ENCODE measurements at places on chromosomes 4 and X.

GRCh38 chr4:69239557-69240168 lies 25.1 kb upstream of the UGT2B11 start:
- H3K27ac ChIP-seq: no peak overlapping the region
- no peaks in the 10 kb centered on the region for H3K36me3 ChIP-seq
- H3K4me1 ChIP-seq: no peaks in the 10 kb centered on the region
- no peak overlapping the region for H3K4me3 ChIP-seq

GRCh38 chrX:133444952-133445831 lies 29.9 kb upstream of the GPC4 start:
- H3K27ac ChIP-seq: no peak overlapping the region
- H3K4me1 ChIP-seq: no peaks in the 10 kb centered on the region
- DNase-seq: peak; percentile 41
- H3K4me3 ChIP-seq: peak overlapping the region; percentile 54
- no peaks in the 10 kb centered on the region for H3K27me3 ChIP-seq
- H3K36me3 ChIP-seq: no peaks in the 10 kb centered on the region

- H3K4me3 ChIP-seq: no peak overlapping the region
- H3K27me3 ChIP-seq: no peaks in the 10 kb centered on the region
- no peak overlapping the region for H3K27ac ChIP-seq
- H3K36me3 ChIP-seq: no peaks in the 10 kb centered on the region
- no peak for DNase-seq
Observed at GRCh38 chrX:136262812-136263315, 11.7 kb upstream of the MAP7D3 start.

DNA sequence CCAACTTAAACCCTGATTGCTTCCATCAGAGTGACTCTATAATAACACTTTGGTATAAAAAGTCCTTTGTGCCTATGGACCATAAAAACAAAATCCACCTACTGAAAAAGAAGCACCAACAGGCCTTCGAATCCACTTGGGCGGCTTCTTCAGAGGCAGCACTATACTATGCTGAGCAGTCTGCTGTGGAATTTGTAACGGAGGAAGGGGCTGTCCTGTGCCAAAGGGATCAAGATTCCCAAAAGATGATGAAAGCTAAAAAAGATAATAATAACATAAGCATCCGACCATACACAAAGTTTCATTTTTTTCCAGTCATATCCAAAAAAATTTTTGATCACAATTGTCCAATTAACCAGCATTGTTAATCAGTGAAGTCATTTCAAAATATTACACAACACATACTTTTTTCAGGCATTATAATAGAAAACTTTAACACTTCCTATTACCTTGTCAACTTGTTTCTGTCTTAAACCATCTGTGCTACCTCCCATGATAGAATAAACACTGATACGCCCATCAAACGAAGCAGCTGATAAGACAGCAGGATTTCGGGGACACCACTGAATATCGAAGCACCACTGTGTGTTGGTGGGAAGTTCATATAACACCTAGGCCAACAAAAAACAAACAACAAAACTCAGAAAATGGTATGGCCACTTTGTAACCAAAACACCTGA lies 24.1 kb downstream of the SEC31A start:
- H3K36me3 ChIP-seq: peaks cover 30% of the 10 kb centered on the region
- no peak overlapping the region for H3K4me3 ChIP-seq
- peaks cover 5% of the 10 kb centered on the region for H3K4me1 ChIP-seq
- peak overlapping the region; percentile 81 for H3K27ac ChIP-seq

- no peak overlapping the region for H3K27ac ChIP-seq
- H3K36me3 ChIP-seq: no peaks in the 10 kb centered on the region
- DNase-seq: no peak
- H3K4me1 ChIP-seq: no peaks in the 10 kb centered on the region
- H3K27me3 ChIP-seq: no peaks in the 10 kb centered on the region
Observed at GRCh38 chr4:69601065-69601464, 38.4 kb downstream of the UGT2A2 start.

DNA sequence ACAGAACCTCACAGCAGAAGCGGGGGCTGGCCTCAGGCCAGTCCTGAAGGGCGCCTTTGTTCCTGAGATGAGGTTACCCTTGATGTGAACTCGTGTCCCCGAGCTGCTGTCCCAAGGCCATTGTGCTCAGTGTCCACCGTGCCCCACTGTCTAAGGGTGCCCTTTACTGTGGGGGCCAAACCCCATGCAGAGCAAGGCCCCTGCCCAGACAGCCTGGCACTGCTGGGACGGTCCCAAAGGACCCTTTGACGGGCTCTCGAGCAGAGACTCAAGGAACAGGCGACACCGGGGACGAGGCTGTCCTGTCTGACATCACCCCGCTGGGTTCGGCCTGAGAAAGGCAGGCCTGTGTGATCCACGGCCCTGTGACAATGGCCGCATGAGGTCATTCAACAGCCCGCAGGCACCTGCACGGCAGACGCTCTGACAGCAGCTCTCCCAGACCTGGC lies 100.6 kb downstream of the ABLIM2 start:
- no peak overlapping the region for H3K4me3 ChIP-seq
- no peaks in the 10 kb centered on the region for H3K27me3 ChIP-seq
- no peaks in the 10 kb centered on the region for H3K4me1 ChIP-seq
- no peak for DNase-seq

DNA sequence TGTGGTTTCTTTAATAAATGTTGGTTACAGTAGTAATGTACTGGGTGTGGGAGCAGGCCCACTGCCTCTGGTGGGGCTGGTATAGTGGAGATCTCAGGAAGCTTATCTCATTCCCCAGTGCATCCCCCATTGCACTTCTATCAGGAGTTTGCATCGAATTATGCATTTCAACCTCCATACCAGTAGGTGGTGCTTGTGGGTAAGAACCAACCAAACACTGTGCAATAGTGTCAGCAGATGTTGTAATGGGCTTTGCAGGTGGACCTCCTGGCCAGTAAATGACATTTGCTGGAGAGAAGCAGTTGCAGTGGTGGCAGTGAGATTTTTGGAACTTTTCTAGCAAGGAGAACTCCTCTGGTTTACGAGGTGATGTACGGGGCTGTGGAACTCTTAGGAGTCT lies 150.6 kb downstream of the POU3F4 start:
- H3K4me1 ChIP-seq: no peaks in the 10 kb centered on the region
- no peak overlapping the region for H3K27ac ChIP-seq
- H3K27me3 ChIP-seq: no peaks in the 10 kb centered on the region
- no peak overlapping the region for H3K4me3 ChIP-seq

- H3K36me3 ChIP-seq: no peaks in the 10 kb centered on the region
- H3K4me1 ChIP-seq: no peaks in the 10 kb centered on the region
- H3K27me3 ChIP-seq: no peaks in the 10 kb centered on the region
- H3K4me3 ChIP-seq: no peak overlapping the region
- H3K27ac ChIP-seq: no peak overlapping the region
- no peak for DNase-seq
Observed at GRCh38 chr4:38769857-38770256, 12.9 kb downstream of the TLR10 start.

DNA sequence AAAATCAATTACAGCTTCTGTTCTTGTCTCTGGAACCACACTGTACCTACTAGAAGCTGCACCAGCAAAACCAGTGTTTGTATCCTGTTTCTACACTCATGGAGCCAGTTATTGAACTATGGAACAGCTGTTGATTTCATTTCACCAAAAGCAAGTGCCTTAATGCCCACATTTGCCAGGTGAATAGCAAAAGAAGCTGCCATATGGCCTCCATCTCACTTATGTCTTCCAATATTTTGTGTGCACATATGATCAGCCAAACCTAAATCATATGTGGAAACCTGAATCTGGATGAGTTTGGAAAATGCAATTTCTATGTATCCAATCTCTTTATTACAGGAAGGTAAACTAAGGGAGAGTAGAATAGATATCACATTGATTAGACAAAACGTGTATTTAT lies 415.8 kb upstream of the GRID2 start:
- no peaks in the 10 kb centered on the region for H3K36me3 ChIP-seq
- H3K27me3 ChIP-seq: no peaks in the 10 kb centered on the region
- DNase-seq: no peak

GRCh38 chr4:101753721-101754120 lies 36.8 kb upstream of the BANK1 start:
- H3K4me1 ChIP-seq: no peaks in the 10 kb centered on the region
- no peaks in the 10 kb centered on the region for H3K36me3 ChIP-seq
- no peak overlapping the region for H3K27ac ChIP-seq
- H3K27me3 ChIP-seq: no peaks in the 10 kb centered on the region
- no peak overlapping the region for H3K4me3 ChIP-seq

- no peak overlapping the region for H3K27ac ChIP-seq
- no peak for DNase-seq
- H3K4me1 ChIP-seq: no peaks in the 10 kb centered on the region
- no peaks in the 10 kb centered on the region for H3K36me3 ChIP-seq
- H3K27me3 ChIP-seq: no peaks in the 10 kb centered on the region
- no peak overlapping the region for H3K4me3 ChIP-seq
Observed at GRCh38 chr4:155509555-155509954, 132.8 kb upstream of the MAP9 start.

GRCh38 chrX:39161611-39162255 lies 360.5 kb downstream of the MID1IP1 start:
- DNase-seq: no peak
- no peak overlapping the region for H3K27ac ChIP-seq
- no peaks in the 10 kb centered on the region for H3K4me1 ChIP-seq
- H3K27me3 ChIP-seq: no peaks in the 10 kb centered on the region
- no peaks in the 10 kb centered on the region for H3K36me3 ChIP-seq
- no peak overlapping the region for H3K4me3 ChIP-seq

- H3K36me3 ChIP-seq: no peaks in the 10 kb centered on the region
- H3K27me3 ChIP-seq: peaks cover 22% of the 10 kb centered on the region
- no peak overlapping the region for H3K27ac ChIP-seq
- DNase-seq: no peak
Observed at GRCh38 chr4:42282081-42282901, 115.0 kb upstream of the SHISA3 start.

- H3K4me1 ChIP-seq: no peaks in the 10 kb centered on the region
- DNase-seq: no peak
- no peaks in the 10 kb centered on the region for H3K36me3 ChIP-seq
Observed at GRCh38 chr4:8886612-8887406, 15.2 kb upstream of the HMX1 start.

GRCh38 chrX:52923781-52924241 lies 26.7 kb downstream of the FAM156B start:
- peaks cover 4% of the 10 kb centered on the region for H3K4me1 ChIP-seq
- H3K27me3 ChIP-seq: no peaks in the 10 kb centered on the region
- DNase-seq: peak; percentile 39

- no peaks in the 10 kb centered on the region for H3K4me1 ChIP-seq
- no peak overlapping the region for H3K4me3 ChIP-seq
- no peak overlapping the region for H3K27ac ChIP-seq
- no peak for DNase-seq
- H3K36me3 ChIP-seq: no peaks in the 10 kb centered on the region
Observed at GRCh38 chr4:7462509-7462971, 27.8 kb upstream of the PSAPL1 start.

DNA sequence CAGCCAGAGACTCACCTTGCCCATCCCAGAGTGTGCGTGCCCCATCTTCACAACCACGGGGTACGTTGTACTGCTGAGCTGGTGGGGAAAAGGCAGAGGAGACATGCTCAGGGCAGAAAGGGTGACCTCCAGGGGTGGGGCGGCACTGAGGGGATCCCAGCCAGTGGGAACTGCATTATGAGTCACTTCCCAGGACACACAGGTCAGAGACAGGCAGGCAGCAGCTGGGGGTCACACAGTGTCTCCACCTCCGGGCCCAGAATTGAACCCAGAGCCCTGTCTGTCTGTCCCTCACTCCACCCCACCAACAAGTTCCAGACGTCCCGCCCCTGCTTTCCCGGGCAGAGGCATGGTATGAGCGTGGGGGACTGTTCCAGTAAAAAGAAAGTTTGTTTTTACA lies 4.8 kb upstream of the TIMP1 start:
- no peak for DNase-seq
- H3K4me1 ChIP-seq: no peaks in the 10 kb centered on the region
- no peaks in the 10 kb centered on the region for H3K36me3 ChIP-seq
- no peak overlapping the region for H3K4me3 ChIP-seq
- no peak overlapping the region for H3K27ac ChIP-seq

- H3K4me1 ChIP-seq: no peaks in the 10 kb centered on the region
- no peak overlapping the region for H3K4me3 ChIP-seq
- no peaks in the 10 kb centered on the region for H3K27me3 ChIP-seq
- no peaks in the 10 kb centered on the region for H3K36me3 ChIP-seq
Observed at GRCh38 chrX:64152857-64153256, 52.7 kb downstream of the AMER1 start.

DNA sequence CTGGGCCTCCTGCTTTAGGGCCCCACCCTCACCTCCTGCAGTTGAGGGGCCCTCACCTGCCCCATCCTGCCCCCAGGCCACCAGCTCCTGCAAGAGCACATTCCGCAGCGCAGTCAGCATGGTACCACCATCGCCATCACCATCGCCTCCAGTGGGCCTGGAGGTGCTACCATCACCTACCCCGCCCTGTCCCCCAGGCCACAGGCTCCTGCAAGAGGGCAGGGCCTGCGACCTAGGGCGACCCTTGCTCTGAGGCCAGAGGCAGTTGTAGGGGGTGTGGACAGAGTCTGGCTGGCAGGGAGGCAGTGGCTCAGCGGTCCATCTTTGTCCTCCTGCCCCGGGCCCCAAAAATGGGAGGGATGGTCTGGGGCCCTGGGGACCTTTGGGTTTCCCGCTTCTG lies 3.9 kb upstream of the HAUS7 start:
- H3K36me3 ChIP-seq: no peaks in the 10 kb centered on the region
- H3K4me3 ChIP-seq: no peak overlapping the region
- no peaks in the 10 kb centered on the region for H3K4me1 ChIP-seq
- H3K27me3 ChIP-seq: peaks cover 22% of the 10 kb centered on the region
- DNase-seq: no peak

GRCh38 chr4:24141836-24142235 lies 252.0 kb upstream of the PPARGC1A start:
- 0 out of 2 replicates have a peak, but pooled peaks cover 8% of the 10 kb centered on the region for H3K27me3 ChIP-seq
- no peak for DNase-seq
- no peaks in the 10 kb centered on the region for H3K36me3 ChIP-seq
- H3K4me3 ChIP-seq: no peak overlapping the region

DNA sequence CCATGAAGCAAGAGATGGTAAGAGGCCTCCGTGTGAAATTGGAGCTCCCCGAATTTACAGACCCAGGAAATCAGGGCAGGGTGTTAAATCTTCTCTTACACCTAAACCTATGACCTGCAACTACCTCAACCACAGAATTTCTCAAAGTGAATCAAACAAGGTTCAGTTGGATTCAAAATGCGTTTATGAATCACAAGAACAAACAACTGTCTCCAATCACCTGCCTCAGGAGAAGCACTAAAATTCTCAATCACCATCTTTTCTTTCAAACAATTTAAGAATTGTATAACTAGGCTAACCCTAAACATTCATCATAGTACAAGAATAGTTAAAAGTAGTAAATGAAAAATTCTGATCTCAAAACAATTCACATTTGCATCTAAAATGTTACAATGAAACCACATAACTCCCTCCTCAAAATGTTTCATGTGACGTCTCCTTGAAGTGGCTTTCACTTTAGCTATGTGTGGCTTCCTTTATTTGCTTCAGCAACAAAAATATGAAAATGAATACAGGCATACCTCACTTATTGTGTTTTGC lies 19.2 kb downstream of the PPP3CA start:
- H3K4me3 ChIP-seq: no peak overlapping the region
- no peak overlapping the region for H3K27ac ChIP-seq
- H3K4me1 ChIP-seq: no peaks in the 10 kb centered on the region
- H3K27me3 ChIP-seq: no peaks in the 10 kb centered on the region
- DNase-seq: no peak

All from PC-9 (cell line).